CD8-positive, alpha-beta memory T cell (primary cell): ENCODE measurements at places on chromosomes 7 and 10.

DNA sequence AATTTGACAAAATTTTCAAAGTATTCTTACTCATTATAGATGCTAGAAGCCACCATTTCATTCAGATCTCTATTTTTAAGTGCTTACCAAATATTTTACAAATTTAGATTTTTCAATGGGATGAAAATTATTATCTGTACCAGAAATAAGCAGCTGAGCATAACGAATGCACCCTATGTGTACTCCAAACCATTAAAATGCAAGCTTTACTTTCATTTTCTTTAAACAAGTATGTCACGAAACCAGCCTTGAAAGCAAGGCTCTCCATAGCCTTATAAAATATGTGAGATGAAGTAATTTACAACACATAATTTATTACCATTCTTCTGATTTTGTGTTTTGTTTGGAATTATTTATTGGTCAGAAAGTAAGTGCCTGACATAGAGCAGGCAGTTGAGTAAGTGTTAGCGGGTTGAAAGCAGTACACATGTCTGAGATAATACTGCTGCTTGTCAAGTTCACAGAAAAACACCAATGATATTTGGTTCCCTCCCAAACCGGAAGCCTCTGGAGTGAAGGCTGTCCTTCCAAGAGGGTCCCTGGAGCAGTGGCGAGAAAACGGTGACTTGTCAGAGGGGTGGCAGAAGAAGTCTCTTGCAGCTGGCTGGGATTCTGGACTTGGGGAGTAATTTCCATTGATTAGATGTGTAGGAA lies 322.7 kb upstream of the PFKP start:
- no peaks in the 10 kb centered on the region for H3K36me3 ChIP-seq
- no peaks in the 10 kb centered on the region for H3K4me1 ChIP-seq
- H3K27ac ChIP-seq = no peak overlapping the region
- H3K27me3 ChIP-seq = no peaks in the 10 kb centered on the region
- no peak for DNase-seq

GRCh38 chr7:30201161-30201666 lies 66.4 kb downstream of the MTURN start:
- DNase-seq = no peak
- H3K27ac ChIP-seq = no peak overlapping the region
- H3K4me1 ChIP-seq = no peaks in the 10 kb centered on the region
- no peaks in the 10 kb centered on the region for H3K36me3 ChIP-seq
- no peak overlapping the region for H3K4me3 ChIP-seq

- no peaks in the 10 kb centered on the region for H3K4me1 ChIP-seq
- H3K27ac ChIP-seq = no peak overlapping the region
Observed at GRCh38 chr10:69800109-69800508, 1.6 kb upstream of the COL13A1 start.

GRCh38 chr10:88913788-88914187 lies 33.7 kb downstream of the STAMBPL1 start:
- H3K4me3 ChIP-seq = no peak overlapping the region
- H3K27me3 ChIP-seq = no peaks in the 10 kb centered on the region
- DNase-seq = no peak
- no peaks in the 10 kb centered on the region for H3K4me1 ChIP-seq
- H3K36me3 ChIP-seq = peaks cover 14% of the 10 kb centered on the region
- H3K27ac ChIP-seq = no peak overlapping the region

DNA sequence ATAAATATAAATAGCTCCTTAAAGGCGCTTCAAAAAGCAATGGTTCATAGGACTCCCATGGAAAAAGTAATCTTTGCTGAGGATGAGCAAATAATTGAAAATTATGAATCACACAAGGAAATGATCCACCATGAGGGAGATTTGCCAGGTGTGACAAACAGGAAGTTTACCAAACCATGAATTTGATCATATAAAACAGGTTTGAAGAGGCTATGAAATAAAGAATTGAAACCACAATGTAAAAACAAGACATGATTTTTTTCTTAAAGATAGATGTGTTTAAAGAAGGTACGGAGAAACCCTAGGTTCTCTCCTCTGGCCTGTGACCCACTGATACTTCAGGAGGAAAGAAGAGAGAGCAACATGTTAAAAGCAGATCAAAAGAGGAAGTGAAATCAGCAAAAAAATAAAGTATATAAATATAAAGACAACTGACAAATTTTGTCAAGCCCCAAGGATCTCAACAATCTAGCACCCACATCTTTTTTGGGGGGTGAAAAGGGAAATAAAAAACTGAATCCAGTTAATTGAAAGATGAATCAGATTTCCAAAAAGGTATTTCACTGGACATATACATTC lies 111.3 kb upstream of the ASAH2 start:
- no peaks in the 10 kb centered on the region for H3K36me3 ChIP-seq
- no peaks in the 10 kb centered on the region for H3K4me1 ChIP-seq
- no peak overlapping the region for H3K27ac ChIP-seq
- no peaks in the 10 kb centered on the region for H3K27me3 ChIP-seq

GRCh38 chr7:100154651-100155491 lies 3.7 kb downstream of the TRAPPC14 start:
- H3K27me3 ChIP-seq = no peaks in the 10 kb centered on the region
- peaks cover 13% of the 10 kb centered on the region for H3K36me3 ChIP-seq
- no peak overlapping the region for H3K27ac ChIP-seq
- DNase-seq = no peak

DNA sequence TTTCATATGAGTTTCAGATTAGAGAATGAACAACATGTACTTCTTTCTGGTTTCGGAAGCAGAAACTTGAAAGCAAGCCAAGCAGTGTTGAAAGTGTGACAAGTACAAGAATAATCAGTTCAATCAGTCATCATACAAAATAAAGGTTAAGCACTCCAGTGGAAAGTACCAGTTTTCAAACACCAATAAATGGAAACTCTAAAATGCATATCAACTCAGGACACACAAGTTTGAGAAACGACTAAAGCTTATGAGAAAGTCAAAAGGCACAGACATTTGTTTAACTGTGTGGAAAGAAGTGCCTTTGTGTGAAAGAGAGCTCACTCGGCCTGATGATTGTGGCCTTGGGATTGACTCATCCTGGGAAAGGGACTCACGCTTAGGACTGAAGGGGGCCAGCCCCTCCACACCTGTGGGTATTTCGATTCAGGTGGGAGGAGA lies 60.6 kb upstream of the AKR1C1 start:
- H3K36me3 ChIP-seq = no peaks in the 10 kb centered on the region
- no peaks in the 10 kb centered on the region for H3K4me1 ChIP-seq
- no peak overlapping the region for H3K4me3 ChIP-seq
- no peak for DNase-seq
- H3K27ac ChIP-seq = no peak overlapping the region

DNA sequence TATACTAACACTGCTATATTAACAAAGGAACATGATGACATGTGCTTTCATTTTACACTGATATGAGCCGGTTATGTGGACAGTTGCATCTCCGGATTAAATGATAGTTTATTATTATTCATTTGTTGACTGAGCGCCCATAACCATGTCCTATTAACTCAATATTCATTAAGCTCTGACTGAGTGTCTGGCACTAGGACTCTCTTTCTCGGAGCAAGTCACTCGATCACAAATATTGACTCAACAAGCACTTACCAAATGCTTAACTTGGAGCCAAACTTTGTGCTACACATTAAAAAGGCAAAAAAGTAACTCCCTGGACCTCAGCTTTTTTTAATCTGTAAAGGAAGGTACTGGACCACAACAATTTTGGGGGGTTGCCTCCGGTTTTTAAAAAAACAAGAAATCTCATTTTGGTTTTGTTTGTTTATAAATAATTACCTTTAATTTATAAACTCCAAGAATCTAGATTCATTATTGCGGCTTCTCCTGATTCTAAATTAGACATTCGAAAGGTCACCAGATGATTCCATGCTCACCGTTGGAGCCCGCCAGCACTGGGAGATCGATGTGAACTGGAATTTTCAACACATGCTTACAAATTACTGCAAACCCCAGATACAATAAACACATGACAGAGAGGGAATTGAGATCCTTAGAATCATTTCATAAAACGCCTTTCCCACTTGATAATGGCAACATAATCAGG lies 8.9 kb upstream of the LYZL1 start:
- no peaks in the 10 kb centered on the region for H3K4me1 ChIP-seq
- no peaks in the 10 kb centered on the region for H3K27me3 ChIP-seq
- H3K27ac ChIP-seq = no peak overlapping the region
- no peaks in the 10 kb centered on the region for H3K36me3 ChIP-seq

DNA sequence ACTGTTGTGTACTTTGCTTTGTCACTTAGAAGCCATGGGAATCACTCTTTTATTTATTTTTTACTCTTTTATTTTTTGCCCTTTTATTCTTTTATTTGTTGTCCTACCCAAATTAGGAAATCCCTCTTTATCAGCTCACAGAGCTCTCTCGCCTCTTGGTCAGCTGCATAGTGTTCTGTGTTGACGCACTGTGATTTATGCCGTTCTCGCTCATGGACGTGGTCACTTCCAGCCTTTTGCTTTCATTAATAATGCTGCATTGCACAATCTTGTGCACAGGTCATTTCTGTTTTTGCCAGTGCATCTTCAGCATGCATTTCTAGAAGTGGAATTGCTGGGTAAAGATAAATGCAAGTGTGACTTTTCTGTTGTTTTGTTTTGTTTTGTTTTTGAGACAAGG lies 42.3 kb downstream of the FBH1 start:
- H3K27me3 ChIP-seq = no peaks in the 10 kb centered on the region
- DNase-seq = no peak
- peaks cover 21% of the 10 kb centered on the region for H3K36me3 ChIP-seq
- H3K4me1 ChIP-seq = no peaks in the 10 kb centered on the region
- H3K27ac ChIP-seq = no peak overlapping the region

DNA sequence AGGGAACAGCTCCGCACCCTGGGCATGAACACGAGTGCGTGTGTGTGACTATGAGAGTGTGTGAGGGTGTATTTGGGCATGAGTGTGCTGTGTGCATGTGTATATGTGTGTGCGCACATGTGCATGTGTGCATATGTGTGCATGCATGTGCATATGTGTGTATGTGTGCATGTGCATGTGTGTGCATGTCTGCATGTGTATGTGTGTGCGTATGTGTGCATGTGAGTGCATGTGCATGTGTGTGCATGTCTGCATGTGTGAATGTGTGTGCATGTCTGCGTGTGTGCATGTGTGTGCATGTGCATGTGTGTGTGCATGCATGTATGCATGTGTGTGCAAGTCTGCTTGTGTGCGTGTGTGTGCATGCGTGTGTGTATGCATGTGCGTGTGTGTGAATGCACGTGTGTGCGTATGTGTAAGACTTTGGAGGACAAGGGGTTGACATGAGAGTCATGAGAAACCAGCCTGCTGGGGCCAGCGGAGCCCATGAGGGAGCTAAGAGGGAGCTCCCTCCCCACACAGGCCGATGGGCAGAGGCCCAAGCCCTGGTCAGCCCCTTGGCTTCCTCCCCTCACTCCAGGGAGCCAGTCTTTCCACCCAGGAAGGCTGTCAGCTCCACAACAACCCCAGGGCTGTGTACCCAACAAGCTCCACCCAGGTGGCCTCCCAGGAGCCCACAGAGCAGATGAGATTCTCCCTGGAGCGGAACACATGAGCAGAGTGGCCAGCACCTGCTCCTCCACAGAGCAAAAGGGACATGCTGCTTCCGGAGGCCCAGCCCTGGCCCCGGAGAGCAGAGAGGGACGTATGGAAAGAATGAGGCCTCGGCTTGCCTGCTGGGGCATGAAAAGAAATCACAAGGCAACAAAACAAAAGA lies 142.5 kb upstream of the PPP2R2D start:
- H3K27me3 ChIP-seq = no peaks in the 10 kb centered on the region
- no peak overlapping the region for H3K27ac ChIP-seq
- DNase-seq = no peak
- H3K36me3 ChIP-seq = no peaks in the 10 kb centered on the region
- H3K4me1 ChIP-seq = no peaks in the 10 kb centered on the region
- no peak overlapping the region for H3K4me3 ChIP-seq

GRCh38 chr7:124364283-124364682 lies 331.4 kb upstream of the TMEM229A start:
- H3K36me3 ChIP-seq = no peaks in the 10 kb centered on the region
- no peak overlapping the region for H3K4me3 ChIP-seq
- no peaks in the 10 kb centered on the region for H3K4me1 ChIP-seq
- DNase-seq = no peak
- H3K27me3 ChIP-seq = no peaks in the 10 kb centered on the region

DNA sequence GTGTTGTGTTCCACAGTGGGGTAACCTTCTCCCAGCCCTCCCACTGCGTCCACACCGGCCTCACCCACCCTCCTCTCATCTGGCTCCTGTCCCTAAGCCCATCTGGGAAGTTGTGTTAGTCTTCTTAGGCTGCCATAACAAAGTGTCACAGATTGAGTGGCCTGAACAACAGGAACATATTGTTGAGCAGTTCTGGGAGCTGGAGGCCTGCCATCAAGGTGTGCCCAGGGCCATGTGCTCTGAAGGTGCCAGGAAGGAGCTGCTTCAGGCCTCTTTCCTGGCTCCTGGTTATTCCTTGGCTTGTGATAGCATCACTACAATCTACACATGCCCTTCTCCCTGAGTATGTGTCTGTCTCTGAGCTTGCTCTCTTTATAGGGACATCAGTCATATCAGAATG lies 327.6 kb upstream of the COBL start:
- no peak overlapping the region for H3K4me3 ChIP-seq
- no peak overlapping the region for H3K27ac ChIP-seq
- DNase-seq = no peak
- H3K4me1 ChIP-seq = no peaks in the 10 kb centered on the region
- no peaks in the 10 kb centered on the region for H3K27me3 ChIP-seq
- H3K36me3 ChIP-seq = no peaks in the 10 kb centered on the region

GRCh38 chr10:4344492-4344994 lies 481.5 kb upstream of the AKR1E2 start:
- H3K4me3 ChIP-seq = no peak overlapping the region
- no peaks in the 10 kb centered on the region for H3K4me1 ChIP-seq
- no peak for DNase-seq
- H3K27ac ChIP-seq = no peak overlapping the region

- no peaks in the 10 kb centered on the region for H3K27me3 ChIP-seq
- DNase-seq = no peak
- no peak overlapping the region for H3K27ac ChIP-seq
Observed at GRCh38 chr10:970311-971149, 17.7 kb upstream of the GTPBP4 start.

GRCh38 chr10:62266147-62266546 lies 2.5 kb downstream of the RTKN2 start:
- H3K27me3 ChIP-seq = peaks cover 5% of the 10 kb centered on the region
- H3K27ac ChIP-seq = no peak overlapping the region
- peaks cover 8% of the 10 kb centered on the region for H3K4me1 ChIP-seq
- no peak overlapping the region for H3K4me3 ChIP-seq
- no peak for DNase-seq

DNA sequence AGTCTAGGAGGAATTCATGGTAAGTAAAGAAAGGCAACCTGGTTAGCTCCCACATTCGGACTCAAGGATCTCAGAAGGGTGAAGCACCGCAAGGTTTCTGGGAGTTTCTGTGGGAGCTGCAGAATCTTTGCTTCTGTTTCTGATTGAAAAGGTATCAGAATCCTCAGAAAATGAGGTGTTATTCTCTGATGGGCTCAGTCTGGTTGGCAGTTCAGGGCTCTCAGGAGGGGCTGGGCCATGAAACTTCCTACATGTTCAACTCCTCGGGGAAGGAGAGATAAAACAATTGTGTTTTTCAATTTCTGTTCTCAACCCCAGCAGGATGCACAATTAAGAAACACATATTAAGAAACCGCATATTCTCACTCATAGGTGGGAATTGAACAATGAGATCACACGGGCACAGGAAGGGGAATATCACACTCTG lies 9.1 kb downstream of the OR2A7 start:
- H3K36me3 ChIP-seq = no peaks in the 10 kb centered on the region
- no peaks in the 10 kb centered on the region for H3K4me1 ChIP-seq
- H3K27ac ChIP-seq = no peak overlapping the region
- H3K27me3 ChIP-seq = no peaks in the 10 kb centered on the region

- H3K4me1 ChIP-seq = no peaks in the 10 kb centered on the region
- DNase-seq = no peak
- no peak overlapping the region for H3K4me3 ChIP-seq
- H3K27me3 ChIP-seq = no peaks in the 10 kb centered on the region
- no peak overlapping the region for H3K27ac ChIP-seq
Observed at GRCh38 chr7:12643001-12643643, 44.3 kb upstream of the ARL4A start.
